ENCODE measurements at places on chromosomes 1 and 21.

DNA sequence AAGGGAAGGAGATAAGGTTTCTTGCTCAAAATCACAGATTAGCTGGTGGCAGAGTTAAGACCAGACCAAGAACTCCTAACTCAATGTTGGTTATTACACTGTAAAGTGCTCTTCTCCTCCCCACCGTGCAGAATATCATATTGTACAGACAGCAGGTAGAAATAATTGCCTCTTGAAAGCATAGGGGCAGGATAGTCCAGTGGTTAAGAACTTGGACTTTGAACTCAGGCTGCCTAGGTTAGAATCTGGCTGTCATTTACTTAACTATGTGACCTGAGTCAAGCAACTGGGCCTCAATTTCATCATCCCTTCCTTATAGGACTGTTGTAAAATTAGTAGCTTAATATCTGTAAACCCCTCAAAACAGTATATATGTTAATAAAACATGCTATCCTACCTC lies 114.9 kb upstream of the HIVEP3 start:
- DNase-seq: no peak

- no peak for DNase-seq
Measured at GRCh38 chr1:103372866-103373265, 152.6 kb upstream of the RNPC3 start.

DNA sequence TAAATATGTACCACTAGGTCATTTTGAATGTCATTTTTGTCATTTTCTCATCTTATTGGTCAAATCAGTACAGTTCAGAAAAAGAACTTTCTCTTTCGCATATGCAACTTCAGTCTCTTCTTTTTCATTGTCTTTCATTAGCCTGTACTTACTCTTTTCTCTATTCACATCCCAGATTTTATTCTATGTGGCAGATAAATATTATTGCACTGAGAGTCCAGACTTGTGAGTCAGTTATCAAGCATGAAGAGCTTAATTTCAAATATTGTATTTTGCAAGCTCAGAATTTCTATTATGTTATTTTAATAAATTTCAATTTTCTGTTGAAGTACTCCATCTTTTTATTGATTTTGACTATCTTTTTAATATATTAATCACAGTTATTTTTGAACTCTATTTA lies 105.2 kb upstream of the PALMD start:
- no peak for DNase-seq

- no peak for DNase-seq
Measured at GRCh38 chr1:221470000-221470698, 271.7 kb downstream of the DUSP10 start.

- DNase-seq: no peak
Measured at GRCh38 chr21:39120876-39121599, 62.2 kb downstream of the PSMG1 start.

DNA sequence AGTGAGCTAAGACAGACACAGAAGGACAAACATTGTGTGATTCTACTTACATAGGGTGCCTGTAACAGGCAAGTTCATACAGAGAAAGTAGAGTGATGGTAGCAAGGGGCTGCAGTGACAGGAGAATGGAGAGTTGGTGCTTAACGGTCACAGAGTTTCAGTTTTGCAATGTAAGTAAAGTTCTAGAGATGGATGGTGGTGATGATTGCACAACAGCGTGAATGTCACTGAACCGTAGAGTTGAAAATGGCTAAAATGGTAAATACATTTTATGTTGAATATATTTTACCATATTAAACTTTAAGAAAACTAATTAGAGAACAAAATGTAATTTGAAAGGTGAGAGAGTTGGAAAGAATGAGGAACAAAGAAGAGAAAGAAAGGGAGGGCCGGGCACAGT lies 8.7 kb downstream of the CFAP107 start:
- DNase-seq: no peak

GRCh38 chr1:116954440-116954839 lies 44.7 kb downstream of the PTGFRN start:
- DNase-seq: no peak

GRCh38 chr1:230797942-230798365 lies 50.8 kb downstream of the CAPN9 start:
- DNase-seq: peak; percentile 62

GRCh38 chr1:52572387-52572786 lies 19.5 kb upstream of the TUT4 start:
- no peak for DNase-seq

DNA sequence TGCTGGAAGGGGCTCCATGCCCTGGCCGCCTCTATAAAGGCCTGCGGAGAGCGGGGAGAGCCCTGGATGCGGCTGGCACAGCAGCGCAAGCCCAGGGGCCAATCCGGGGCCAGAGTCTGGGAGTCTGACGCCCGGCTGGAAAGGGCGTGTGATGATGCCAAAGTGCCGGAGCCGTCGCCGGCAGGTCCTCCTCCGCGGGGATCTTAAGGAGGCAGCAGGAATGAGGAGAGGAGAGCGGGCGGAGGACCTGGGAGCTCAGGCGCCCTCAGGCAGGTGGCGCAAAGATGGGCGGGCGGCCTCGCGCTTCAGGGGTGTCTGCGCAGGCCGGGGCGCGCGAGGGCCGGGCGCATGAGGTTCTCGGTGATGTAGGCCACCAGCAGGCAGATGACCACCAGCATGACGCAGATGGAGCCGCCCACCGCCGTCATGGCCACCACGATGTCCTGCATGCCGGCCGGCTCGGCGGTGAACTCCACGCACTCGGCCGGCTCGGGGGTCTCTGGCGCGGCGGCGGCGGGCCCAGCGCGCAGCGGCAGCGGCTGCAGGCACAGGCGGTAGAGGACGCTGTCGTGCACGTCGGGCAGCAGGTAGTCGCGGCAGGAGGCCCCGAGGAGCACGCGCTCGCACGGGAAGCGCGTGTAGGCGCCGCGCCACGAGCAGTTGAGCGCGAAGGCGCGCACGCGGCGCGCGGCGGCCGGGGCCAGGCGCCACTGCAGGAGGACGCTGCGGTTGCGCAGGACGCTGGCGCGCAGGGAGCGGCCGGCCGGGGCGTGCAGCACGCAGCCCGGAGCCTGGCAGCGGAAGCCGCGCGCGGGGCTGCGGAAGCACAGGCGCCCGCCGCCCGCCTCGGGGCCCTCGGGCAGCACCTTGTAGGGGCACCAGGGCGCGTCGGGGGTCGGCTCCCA lies 653 bp downstream of the FNDC10 start:
- DNase-seq: no peak

DNA sequence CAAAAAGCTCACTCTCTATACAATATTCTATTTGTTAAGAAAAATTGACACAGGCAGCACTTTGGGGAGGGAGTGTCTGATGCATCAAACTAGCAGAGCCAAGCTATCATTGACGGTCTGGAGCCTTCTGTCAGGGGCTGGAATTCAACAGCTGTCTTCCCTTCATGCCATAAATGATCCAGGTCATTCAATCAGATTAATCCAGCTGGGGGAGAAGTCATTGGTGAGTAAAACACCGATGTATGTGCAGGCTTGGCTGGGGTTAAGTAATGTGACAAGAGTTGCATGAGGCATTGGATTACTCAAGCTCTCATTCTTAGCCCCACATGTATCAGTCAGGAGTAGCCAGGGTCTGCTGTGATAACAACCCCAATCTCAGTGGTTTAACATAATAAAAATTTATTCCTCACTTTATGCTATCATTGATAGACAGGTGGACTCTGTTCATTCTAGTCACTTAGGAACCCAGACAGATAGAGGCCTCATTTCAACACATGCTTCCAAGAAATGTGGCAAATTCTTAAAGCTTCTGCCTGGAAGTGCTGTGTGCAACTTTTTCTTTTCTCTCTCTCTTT lies 118.1 kb upstream of the GADD45A start:
- no peak for DNase-seq

DNA sequence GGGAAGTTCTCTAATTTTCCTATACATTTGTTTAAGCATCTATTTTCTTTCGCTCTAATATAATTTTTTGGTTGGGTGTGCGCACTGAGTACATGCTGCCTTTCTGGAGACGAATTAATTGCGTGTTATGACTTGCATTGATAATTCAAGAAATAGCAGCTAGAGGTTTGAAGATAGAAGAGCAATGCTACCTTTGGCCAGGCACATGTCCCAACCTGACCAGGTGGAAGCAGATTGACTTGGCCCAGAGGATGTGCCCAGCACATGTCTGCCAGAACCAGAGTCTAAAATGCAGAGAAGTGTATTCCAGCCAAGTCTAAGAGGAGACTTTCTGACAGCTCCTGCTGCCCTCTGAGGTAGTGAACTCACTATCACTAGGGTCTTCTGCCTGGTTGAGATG lies 114.3 kb downstream of the SLC35F3 start:
- no peak for DNase-seq

Measured in nucleus accumbens (tissue), 56 donors.